ENCODE measurements at places on chromosomes 7 and 10.

GRCh38 chr10:1504286-1504685 is 233.0 kb downstream of the ADARB2 start:
- DNase-seq, result no peak

DNA sequence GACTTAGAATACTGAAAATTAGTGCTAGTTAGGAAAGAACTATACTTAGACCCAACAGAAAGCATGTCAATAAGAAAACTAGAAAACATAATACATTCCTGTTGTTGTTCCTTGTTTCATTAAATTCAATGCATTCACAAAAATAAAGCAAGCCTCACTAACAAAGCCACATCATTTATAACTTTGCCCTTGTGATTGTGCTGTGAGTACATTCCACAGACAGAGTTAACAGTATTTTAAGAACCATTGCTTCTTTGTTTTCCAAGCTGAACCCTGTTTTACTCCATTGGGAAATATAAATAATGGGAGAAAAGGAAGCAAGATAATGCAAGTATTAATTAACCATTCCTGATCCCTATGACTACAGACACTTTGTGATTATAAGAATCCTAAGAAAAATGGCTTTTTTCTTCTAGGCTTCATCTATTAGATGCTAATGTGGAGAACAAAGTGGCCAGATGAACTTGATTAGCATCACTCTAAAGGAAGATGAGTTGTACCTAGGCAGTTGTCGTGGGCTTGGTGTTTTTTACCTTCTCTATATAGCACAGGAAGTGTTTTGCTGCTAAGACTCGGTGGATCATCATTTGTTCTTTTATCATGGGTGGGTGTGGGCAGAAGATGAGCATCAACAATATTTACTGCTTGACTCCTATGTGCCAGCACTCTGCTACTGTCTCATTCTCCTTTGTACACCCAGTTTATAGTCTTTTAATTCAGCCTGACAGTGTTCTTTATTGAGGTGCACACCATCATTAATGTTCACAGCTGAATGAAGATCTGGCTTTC is 34.2 kb upstream of the ZNRF2 start:
- no peak for DNase-seq

GRCh38 chr7:101363196-101363733 is 590 bp downstream of the COL26A1 start:
- no peak for DNase-seq

GRCh38 chr10:71520042-71520441 is 123.3 kb downstream of the CDH23 start:
- no peak for DNase-seq

DNA sequence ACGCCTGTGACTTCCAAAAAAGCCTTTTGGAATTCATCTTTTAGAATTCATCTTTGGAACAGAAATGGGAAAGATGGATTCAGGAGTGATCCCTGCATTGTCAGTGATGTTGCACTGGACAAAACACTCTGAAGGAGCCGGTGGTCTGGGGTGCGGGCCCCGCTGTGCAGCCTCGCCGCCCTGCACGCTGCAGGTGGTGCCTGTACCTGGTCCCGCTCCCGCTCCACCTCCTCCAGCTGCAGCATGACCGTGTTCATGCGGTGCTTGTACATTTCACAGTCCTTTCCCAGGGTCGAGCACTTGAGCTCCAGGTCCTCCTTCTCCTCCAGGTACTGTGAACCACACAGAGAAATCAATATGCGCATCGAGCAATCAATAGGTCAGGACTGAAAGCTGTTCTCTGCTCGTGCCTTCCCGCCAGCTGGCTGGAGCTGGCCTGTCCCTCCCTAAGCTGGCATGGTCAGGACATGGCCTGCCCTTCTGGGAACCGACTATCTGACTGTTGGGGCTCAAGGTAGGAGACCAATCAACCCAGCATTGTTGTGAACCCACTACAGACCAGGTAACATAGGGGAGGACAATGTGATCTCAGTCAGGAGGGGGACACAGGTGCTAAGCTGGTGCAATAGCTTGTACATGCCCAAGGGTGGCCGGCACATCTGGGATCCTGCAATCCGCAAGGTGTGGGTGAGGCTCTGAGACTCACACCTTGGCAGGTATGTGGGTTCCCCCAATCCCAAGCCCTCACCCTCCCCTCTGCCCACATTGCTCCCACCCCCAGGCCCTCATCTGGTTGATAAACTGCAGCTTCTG is 93.8 kb upstream of the GNA12 start:
- DNase-seq, result no peak

DNA sequence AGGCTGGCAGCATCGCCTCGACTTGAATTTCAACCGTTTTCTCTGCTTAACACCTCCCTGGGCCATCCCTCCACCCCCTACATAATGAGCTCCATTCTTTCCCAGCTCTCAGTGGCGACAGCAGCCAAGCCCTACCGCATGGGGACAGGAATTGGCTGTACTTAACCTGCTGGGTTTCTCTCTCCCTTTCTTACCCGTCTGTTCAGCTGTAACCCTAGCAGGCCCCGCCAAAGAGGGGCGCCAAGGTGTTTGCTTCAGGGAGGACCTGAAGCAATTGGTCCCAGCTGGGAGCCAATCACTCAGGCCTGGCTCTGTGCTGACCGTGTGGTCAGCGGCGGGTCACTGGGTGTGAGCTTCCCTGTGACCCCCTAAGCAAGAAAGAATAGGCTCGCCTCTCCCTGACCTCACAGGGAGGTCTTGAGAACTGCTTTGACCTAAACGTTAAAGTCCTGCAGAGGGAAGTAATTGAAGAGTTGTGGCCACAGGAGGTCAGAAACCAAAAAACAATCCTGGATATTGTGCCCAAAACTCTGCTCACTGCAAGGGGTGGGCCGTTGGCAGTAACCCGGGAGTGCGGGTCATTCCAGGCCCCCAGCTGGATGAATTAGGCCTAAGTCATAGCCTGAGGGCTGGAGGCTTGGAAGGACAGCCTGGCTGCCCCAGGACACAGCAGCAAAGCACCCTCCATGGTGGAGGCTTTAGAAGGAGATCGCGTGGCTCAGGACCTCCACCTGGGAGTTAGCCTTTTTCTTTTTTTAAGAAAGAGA is 114.6 kb downstream of the ITIH5 start:
- DNase-seq, result no peak

DNA sequence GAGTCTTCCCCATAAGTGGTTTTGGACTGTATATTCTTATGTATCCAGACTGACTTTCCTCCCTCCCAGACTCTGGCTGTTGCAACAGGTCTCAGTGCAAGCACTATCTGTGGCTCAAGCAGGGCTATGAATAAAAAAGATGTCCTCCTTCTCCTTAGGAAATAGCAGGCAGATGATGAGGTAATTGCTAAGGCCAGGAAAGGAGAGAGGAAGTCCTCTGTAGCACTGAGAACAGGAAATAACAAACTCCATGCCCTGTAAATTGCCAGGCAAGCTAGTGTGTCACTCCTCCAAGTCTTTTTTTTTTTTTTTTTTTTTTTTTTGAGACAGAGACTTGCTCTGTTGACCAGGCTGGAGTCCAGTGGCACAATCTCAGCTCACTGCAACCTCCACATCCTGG is 900.1 kb downstream of the TYW1 start:
- DNase-seq, result no peak

DNA sequence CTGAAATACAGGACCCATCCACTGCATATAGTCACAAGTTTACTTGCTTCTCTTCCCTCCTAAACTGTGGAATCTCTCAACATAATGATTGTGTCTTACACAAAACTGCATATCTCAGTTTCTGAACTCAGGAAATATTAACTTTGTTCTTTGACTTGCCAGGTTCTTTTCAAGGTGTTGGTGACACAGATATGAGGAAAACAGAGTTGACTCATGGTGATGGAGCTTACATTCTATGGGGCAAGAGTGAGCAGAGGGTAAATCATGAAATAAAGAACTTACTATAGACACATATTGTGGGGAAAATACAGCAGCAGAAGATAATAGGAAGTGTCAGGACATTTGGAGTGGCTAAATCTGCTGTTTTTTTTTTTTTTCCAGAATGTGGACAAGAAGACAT is 72.5 kb upstream of the IGFBP3 start:
- DNase-seq, result no peak

DNA sequence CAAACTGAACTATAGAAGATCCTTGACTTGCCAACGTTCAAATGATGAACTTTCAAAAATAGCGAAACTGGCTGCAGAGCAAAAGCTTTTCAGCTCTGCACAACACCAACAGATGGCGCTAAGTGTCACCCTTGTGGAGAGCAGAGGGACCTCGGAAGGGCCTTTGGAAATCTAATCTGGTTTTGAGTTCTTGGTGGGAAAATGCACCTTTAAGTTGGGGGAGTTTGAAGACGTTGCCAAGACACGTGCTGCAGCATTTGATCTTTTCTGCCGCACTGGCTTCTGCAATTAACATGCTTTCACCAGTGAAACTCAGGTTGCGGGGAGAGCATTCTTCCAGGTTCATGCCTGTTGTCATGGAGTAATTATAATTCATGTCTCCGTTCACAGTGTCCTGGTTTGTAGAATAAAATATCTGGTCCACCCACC is 26.3 kb upstream of the WDR11 start:
- DNase-seq, result no peak

DNA sequence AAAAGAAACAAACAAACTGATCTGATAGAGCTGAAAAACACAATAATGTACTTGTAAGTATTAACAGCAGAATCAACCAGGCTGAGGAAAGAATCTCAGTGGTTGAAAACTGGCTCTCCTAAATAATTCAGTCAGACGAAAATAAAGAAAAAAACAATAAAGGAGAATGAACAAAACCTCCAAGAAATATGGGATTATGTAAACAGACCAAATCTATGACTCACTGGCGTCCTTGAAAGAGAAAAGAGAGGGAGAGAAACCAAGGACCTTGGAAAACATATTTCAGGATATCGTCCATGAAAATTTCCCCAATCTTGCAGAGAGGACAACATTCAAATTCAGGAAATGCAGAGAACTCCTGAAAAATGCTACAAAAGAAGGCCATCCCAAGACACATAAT is 62.9 kb downstream of the FBXL13 start:
- no peak for DNase-seq

- no peak for DNase-seq
Measured at GRCh38 chr10:107579970-107580369, 415.5 kb upstream of the SORCS1 start.

DNA sequence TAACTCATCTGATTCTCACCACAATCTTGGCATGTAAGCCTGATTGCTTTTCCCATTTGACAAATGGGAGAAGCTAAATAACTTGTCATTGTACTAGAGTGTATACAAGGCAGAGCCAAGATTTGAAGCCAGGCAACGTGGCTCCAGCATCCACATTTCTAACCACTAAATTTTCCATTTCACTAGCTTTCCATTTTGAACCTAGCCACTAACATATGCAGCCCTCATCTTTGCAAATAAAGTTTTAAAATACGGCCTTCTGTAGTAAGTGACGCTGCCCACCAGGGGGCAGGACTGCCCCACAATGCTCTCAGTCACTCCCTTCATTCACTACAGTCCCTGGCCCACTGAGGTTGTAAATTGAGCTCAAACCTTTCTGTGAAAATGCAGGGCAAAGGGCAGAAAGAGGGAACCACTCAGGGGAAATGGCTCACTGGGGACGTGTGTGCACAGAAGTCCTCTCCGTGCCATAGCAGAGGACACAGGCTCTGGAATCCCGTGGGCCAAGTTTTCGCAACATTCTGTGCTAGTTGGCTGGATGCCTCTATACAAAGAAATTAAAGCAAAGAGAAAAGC is 315.7 kb downstream of the TNS3 start:
- peak; percentile 44 for DNase-seq

DNA sequence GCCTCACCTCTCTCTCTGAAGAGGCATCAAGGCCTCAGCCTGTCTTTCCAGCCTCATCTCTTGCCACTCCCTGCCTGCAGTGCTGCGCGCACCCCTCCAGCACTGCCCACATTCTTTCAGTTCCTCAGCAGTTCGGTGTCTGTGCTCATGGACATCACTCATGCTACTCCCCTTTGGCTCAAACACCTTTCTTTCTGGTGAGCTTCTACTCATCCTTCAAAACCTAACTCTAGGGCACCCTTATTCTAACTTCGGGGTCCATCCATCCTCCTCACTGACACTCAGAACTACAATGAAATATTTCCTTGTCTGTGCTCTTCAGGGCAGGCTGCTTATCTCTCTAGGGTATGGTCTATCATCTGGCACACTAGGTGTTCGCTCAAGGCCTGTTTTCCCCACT is 169.9 kb upstream of the BMPER start:
- DNase-seq, result no peak

- DNase-seq, result no peak
Measured at GRCh38 chr7:112214883-112215282, 8.4 kb downstream of the ZNF277 start.

DNA sequence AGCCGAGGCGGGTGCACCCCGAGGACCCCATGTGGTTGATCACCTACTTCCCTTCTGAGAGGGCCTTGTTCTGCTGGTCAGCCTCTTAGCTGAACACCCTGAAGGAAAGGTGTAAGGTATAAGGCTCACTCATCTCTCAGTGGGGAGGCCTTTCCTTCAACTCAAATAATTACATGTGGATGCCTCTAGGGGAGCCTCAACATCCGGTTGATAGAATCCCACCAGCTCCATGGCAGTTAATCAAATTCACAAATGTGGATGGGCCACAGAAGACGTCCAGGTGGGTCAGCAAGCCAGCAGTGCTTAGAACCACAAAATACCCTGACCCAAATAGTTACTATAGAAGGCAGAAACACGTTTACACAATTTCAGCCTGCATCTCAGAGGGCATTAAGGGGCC is 37.7 kb upstream of the ZNF32 start:
- DNase-seq, result no peak

- no peak for DNase-seq
Measured at GRCh38 chr10:91190876-91191583, 29.4 kb upstream of the PCGF5 start.

DNA sequence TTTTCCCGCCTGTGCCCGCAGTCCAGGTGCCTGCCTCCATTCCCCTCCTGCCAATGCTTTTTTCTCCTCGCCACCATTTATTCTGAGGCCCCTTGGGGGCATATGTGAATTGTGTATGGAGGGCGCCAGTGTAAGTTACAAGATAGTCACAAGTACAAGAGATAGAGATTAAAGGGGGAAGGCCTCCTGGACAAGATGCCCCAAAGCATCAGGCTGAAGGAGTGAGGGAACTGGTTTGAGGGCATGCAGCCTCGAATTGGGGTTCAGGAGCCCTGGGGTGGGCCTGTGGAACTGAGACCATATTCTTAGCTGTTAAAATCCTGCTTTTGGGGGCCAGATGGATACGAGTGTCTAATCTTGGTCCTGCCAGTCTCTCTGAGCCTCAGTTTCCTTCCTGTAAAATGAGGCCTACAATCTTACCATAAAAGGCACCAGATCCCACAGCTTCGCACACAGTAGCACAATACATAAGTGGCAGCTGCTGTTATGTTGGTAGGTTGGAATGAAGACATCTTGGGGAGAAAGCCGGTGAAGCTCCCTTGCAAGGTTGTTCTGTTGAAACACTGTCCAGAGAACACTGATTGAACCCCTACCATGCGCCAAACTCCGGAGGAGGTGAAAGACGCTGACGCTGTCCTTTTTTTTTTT is 545 bp upstream of the COMTD1 start:
- no peak for DNase-seq

- DNase-seq, result no peak
Measured at GRCh38 chr7:756928-757560, 30.0 kb upstream of the PRKAR1B start.

DNA sequence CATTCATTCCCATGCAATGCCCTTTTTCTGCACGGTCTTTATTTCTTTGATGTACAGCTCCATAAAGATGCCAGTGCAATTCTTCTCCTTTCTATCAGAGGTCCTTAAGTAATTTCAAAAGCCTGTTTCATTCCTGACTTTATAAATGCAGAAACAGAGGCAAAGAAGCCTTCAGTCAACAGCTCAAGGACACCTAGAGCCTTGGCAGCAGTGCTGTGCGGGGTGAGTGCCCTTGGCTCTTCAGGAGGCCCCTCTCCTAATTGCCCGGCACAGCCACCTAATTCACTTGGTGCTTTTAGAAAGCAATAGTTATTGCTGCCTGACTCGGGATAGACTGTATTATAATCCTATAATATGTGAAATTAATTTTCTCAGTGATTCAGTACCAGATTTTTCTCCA is 169.6 kb upstream of the KLF6 start:
- no peak for DNase-seq

Data from GM04504 (cell line).